Osteocyte (in vitro differentiated cells): ENCODE measurements at places on chromosomes 16 and 17. TPM values are rescaled to one million over a fixed set of nuclear protein-coding genes. Genes with fewer than 3 reads are reported as not detected.

Gene SDR42E2
- 0.13 TPM in 1 of 2 replicates, not detected in the other for total RNA-seq

Gene MT1F
- 12.7 and 14.9 TPM in 2 replicates for total RNA-seq

Gene SLC12A3
- not detected in 2 replicates for total RNA-seq

DNA sequence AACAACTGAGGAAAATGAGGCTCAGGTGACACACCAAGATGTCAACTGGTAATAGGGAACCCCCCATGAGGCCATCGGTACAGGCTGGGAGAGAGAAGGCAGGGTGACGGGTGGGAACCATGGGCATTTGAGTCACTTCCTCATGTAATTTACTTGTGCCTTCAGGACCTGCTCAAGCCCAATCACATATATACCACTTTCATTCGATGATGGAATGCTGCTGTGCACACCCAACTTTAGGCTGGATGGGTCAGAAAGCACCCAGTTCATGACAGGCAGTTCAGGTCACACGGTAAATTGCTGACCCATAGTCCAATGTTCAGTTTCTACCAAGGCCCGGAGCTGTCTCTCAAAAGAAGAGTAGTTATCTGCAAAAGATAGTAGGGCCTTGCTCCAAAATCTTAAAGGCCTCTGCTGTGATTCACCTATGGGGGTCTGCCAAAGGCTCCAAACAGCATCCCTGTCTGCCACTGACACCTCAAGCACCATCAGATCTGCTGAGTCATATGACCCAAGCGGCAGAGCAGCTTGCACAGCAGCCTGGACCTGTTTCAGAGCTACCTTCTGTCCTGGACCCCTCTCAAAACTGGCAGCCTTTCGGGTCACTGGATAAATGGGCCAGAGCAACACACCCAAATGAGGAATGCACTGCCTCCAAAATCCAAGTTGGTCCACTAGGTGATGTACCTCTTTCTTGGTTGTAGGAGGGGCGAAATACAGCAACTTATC lies 24.7 kb downstream of the ZZEF1 start:
- DNase-seq, result no peak

- no peak for DNase-seq
Measured at GRCh38 chr17:37234106-37234505, 141.7 kb upstream of the C17orf78 start.
